ENCODE measurements at places on chromosomes 11 and 22.

DNA sequence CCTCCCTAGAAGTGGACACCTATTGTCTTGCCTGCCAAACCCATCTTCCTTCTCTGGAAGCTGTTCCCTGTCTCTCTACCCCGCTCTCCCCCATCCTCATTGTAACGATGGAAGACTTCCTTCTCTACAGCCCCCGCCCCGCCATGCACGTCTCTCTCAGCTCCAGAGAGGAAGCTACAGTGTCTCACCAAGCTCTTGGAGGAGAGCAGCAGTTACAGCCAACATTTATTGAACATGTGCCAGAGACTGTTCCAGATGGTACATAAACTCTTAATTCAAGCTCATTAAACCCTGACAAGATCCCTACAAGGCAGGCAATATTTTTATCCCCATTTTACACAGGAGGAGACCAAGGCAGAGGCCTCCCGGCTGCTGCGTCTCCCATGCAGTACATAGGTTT lies 15.1 kb downstream of the MCHR1 start:
- no peak for DNase-seq

GRCh38 chr11:124872280-124872679 lies 7.0 kb downstream of the ROBO3 start:
- DNase-seq, result no peak

- no peak for DNase-seq
Measured at GRCh38 chr11:92948116-92948515, 21.3 kb upstream of the MTNR1B start.

DNA sequence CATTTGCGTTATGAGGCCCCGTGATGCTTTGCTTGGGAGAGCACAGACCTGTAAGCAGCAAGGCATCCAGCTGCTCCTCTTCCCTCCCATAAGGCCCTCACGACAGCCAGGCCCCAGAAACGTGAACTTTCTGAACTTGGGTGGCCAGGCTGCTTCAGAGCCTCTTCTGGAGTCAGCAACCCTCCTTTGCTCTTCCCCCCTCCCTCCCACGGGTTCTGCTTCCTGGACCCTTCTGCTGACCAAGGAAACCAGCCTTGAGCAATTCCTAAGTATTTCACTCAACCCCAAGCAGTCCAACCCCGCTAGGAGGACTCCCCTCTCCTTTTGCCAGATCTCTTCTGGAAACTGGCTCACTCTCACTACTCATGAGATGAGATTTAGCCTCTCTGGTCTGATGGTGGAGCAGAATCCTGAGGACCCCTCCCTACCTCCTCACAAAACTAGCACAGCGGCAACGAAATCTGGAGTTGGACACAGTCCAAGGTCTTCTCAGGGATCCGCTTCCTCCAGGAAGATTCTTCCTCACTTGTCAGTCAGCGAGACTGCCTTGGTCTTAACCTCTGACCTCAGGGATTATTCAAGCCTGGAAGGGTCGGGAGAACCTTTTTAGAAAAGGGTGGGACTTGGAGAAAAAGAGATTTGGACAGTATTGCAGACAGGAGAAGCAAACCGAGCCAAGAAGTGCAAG lies 86.2 kb downstream of the UBASH3B start:
- DNase-seq, result no peak

GRCh38 chr11:83723999-83724398 lies 437.8 kb upstream of the CCDC90B start:
- peak; percentile 23 for DNase-seq

DNA sequence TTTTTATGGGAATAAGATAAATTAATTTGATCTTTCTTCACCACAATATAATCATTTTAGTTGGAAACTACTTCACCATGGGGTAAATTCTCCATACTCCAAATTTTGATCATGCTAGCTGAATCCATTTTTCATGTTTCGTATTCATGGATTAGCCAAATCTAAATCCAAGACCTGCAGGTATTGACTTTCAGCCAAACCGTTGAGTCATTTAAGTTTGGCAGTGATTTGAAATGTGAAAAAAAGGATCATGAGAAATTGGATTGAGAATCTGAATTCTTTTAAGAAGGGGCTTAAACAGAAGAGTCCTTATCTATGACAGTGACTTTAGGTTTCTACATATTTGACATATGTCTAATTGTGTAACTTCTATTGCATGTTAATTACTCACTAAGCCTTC lies 5.3 kb downstream of the GAS2 start:
- DNase-seq, result no peak

DNA sequence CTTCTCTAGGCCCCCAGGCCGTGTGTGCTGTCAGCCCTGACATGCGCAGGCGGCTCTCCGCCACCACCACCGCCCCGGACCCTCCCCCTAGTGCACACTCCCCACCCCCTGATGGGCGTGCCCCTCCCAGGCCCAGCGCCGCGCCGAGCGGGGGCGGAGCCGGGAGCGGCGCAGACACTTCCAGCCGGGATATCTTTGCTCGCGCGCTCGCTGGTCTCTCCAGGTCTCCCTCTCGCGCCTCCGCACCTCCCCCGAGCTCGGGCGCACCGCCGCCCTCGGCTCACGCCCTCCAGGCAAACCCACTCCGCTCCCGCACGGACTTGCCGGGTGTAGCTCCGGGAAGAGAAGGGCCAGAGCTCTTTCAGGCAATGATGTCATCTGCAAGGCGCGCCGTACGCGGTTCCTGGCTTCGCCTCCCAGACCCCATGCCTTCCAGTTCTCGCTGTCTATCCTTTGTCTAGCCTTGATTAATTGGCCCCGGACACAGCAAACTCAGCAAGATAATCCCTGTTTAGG lies at the start of gene SCN3B:
TSS of gene SCN3B (minus strand) at position 59 of the 516 bp plus-strand sequence. CDS start 823 bp downstream, outside the sequence.
- DNase-seq, result peak; percentile 84

GRCh38 chr11:63595296-63595695 lies 18.9 kb downstream of the PLAAT3 start:
- DNase-seq, result no peak

All from RWPE1 (cell line).